ENCODE measurements at places on chromosomes 13 and 19.

DNA sequence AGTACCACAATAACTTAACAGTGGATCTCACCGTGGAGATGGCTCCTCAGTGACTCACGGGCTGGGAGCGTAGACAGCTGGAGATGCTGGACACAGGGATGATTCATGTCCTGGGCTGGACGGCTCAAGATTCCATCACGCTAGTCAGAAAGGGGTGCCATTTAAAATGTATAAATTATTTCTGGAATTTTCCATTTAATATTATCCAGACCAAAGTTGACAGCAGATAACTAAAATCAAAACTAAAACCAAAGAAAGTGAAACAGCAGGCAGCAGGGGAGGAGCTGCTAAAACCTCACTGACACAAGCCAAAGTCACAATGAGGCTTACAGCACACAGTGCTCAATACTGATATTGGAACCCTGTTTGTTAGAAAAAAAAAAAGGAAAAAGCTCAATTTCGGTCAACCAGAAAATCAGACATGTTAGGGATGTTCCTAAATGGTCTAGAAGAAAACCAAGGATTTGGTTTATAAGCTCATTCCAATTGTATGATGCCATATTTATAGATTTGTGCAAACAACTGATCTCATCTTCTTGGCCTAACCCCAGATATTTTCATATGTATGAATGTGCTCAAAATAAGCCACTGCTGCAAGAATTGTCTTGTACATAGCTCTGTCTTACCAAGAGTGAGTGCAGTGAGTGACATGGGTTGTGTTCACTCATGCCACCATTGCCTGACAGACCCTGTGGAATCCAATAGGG is 111.8 kb downstream of the SACS start:
- DNase-seq: no peak

DNA sequence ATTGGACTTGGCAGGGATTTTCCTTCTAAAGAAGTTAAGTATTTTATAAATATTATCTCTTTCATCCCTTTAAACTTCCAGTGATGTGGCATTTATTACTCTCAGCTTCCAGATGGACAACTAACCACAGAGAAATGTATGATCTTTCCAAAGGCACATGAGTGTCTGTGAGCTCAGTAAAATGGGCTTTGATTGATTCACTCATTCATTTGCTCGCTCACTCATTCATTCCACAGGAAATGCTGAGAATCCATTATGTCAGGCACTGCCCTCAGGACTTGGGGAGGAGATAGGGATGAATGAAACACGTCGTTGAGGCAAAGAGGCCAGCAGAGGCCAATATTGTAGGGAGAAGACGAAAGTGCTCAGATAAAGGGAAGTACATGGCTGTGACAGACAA is 359.3 kb downstream of the EFNB2 start:
- DNase-seq: no peak

GRCh38 chr19:14401468-14402195 is 17.5 kb downstream of the DDX39A start:
- DNase-seq: no peak

DNA sequence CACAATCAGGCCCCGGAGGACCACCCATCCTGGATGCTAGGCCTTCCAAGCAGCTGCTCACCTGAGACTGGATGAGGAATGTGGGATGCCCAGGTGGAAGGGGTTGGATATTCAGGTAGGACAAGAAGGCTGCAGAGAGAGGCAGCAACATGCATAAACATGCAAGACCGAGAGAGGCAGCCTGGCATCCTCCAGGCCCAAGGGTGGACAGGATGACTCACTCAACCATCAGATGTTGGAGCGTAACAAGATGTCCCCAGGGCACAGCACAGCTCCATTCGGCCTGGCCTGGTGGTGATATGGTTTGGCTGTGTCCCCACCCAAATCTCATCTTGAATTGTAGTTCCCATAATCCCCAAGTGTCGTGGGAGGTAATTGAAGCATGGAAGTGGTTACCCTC is 10.0 kb upstream of the CABP5 start:
- no peak for DNase-seq

DNA sequence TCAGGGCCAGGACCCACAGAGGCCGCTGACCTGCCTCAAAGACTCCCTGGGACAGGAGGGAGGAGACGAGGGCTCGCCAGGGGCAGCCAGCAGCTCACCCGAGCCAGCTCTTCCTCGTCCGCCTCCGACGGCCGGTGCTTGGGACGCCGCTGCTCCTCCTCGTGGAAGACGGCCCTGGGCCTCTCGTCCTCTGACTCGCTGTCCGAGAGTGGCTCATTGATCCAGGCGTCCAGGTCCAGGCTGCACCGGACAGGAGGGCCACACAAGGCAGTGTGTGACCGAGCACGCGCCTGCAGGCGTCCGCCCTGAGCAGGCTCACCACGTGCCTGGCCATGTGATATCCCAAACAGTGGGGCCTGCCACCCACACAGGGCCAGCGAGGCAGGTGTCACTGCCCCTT is 19.8 kb downstream of the IZUMO4 start:
- no peak for DNase-seq

DNA sequence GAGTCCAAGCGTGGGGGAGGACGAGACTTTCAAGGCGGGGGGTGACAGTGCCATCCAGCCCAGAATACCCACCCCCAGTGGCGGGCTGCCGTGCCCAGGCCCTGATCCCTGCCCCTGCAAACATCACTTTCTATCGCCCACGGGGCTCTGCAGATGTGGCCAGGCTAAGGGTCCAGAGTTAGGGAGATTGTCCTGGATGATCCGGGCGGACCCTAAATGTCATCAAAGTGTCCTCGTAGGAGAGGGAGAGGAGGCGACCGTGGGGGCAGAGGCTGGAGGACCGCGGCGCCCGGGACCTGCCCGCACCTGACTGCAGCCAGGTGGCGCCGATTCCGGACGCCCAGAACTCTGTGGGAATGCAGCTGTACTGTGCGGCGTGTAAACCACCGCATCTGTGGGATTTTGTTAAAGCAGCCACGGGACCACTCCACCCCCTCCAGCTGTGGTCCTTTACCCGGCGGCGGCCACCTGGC is 32.4 kb downstream of the GJA3 start:
- no peak for DNase-seq

- DNase-seq: no peak
These were observed 1258.4 kb upstream of the MIR17HG start for GRCh38 chr13:90089051-90089450.

GRCh38 chr19:7602240-7602934 is 6.7 kb downstream of the CAMSAP3 start:
- no peak for DNase-seq

DNA sequence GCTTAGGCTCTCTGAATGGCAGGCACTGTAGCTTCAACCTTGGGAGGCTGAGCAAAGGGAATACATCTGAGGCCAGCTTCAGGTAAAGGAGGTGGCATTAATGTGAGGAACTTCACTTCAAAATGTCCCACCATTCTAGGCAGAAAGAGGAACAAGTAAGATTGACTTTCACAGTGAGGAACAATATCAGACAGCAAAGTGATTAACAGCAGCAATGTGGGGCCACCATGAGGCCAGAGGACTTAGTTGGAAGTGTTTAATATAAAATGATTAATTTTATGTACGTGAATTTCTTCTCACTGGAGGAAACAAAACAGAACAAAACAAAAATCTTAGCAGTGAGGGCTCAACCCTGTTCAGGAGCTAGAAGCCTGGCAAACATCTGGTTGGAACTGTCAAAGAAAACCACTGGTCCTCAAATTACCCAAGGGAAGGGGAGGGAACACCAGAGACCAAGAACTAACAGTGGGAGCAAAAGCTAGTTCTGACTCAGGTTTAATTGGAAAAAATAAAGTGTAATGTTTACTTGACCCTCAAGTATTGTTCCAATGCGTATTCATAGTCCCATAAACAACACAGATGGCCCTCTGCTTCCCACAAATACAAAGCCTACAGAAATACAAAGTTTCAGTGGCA is 43.9 kb upstream of the FRY start:
- no peak for DNase-seq

GRCh38 chr19:30175987-30176386 is 196.2 kb upstream of the ZNF536 start:
- no peak for DNase-seq

DNA sequence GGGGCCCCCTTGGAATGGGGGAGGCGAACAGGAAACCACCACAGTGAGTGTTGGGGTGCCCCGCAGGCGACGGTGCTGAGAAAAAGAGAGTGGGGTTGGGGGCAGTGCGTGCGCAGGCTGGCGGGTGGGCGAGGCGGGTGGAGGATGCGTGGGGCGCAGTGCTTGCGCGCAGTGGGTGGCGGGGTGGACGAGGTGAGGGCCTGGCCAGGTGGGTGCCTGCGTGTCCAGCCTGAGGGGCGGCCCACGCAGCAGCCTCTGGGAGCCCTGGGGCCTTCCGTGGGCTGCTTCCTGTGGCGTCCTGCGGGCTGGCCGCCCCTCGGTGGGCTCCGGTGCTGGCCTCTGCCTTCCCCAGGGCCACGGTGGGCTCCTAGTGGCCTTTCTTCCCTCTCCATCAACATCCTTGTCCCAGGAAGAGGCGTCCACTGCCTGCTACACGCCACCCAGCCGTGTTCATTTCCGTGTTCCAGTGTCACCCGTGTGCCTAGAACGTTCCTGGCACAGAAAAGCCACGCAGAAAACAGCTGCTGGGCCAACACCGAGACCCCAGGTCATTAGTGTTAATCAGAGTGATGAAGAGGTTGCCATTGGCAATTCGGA is 7.1 kb downstream of the ATP11A start:
- no peak for DNase-seq

- no peak for DNase-seq
These were observed 526.0 kb upstream of the SPRY2 start for GRCh38 chr13:80866921-80867320.

DNA sequence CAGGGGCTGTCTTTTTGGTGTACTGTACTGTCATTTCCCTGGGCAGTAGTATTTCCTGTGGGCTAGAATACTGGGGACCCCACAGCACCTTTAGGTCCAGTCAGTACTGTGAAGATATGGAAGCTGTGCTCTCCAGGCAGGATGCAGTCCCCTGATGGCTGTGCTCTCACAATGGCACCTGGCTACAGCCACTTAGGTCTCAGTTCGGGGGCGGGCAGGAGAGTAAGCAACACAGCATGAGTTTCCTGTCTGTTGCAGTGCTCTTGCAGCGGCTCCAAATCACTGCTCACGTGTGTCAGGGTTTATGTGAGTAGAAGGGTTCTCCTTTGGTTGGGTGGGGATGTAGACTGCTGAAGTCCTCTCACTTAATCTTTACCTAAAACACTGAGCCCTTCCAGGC is 810.4 kb downstream of the DACH1 start:
- no peak for DNase-seq

GRCh38 chr13:68057836-68058235 is 827.7 kb upstream of the PCDH9 start:
- DNase-seq: no peak

DNA sequence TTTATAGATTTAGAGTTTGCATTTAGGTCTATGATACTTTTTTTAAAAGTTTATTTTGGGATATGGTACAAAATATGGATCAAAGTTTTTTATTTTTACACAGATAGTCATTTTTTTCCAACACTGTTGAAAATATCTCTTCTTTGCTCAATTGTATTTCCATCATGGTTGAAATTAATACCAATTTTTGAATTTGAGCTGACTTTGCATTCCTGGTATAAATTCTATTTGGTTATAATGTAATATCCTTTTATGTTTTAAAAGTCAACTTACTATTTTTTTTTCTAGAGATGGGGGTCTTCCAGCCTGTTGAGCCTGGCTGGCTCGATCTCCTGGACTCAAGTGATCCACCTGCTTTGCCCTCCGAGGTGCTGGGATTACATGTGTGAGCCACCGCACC is 620.1 kb downstream of the OLFM4 start:
- DNase-seq: no peak

DNA sequence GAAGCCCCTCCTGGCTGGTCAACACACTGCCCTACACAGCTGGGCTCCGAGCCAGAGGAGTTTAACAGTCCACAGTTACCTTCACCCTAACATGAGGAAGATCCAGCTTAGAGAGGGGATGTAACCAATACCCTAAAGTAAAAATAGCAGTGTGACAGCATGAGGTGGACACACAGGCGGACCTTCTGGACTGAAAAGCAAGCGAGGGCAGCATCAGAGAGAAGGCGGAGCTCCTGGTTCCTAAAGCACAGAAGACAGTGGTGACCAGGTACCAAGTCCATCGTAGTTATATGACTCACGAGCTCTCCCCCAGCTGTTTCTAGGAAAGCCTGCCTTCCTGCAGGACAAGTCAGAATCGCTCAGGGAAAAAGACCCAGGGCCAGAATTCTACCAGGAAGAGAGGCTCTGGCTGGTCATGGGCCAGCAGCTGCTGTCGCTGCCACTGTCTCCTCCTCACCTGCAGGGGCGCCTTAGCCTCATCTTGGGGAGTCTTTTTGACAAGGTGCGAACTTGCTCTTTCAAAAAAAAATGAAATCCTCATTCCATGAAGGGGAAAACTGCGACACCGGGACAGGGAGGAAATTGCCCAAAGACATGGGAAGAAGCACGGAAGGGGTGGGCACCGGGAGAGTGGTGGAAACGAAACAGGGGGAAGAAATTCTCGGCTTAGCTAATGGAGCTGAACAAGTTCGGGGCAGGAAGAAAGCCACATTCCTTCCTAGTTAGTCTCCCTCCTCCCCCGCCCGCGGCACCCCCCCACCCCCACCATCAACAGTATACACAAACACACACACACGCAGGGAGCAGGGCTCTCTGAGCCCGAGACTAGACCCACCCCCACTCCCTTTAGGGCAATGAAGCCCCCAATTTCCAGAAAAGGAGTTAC is 1.7 kb downstream of the ELL start:
- peak; percentile 60 for DNase-seq

DNA sequence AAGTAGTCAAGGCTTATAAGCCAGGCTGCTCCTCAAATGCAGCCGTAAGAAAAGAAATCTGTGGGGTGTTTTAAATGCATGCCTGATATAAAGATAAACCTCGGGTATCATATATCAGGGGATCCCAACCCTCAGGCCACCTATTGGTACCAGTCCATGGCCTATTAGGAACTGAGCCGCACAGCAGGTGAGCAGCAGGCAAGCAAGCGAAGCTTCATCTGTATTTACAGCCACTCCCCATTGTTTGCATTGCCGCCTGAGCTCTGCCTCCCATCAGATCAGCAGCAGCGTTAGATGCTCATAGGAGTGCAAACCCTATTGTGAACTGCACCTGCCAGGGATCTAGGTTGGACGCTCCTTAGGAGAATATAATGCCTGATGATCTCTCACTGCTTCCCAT is 233.5 kb upstream of the SERP2 start:
- no peak for DNase-seq

DNA sequence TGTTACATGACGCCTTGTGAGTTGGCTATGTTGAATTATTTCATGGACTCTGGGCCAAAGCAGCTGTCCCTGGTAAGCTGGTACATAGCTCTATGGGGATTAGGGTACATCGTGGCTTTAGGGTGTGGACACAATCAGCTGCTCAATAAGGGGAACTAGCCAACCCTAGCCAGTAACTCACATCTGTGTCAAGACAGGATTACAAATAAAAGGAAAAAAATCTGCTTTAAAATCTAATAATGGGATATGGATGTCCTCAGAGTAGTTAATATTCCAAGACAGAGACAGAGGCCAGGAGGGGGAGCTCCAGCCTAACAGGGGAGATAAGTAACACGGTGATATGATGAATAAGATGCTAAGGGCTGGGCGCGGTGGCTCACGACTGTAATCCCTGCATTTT is 21.1 kb upstream of the ZNF766 start:
- no peak for DNase-seq

DNA sequence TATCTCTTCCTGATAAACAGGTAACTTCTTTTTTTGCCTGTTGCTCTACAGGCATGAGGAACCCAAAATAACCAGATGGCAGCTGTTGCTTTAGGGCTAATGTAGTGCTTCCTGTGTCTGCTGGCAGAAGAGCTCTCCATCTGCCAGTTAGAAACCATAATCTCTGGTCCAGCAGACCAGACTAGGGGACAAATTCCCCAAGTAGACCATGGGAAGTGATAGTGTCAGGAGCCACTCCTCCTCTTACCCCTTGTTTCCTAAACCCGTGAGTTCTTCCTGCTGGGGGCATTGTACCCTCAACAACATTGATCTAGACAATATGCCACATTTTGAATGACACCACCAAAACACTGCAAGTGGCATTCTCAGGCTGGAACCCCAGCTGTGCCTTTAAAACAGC is 135.9 kb downstream of the DLEU7 start:
- no peak for DNase-seq
